ENCODE measurements at places on chromosomes 3 and 15.

GRCh38 chr15:32908872-32909271 lies 191.1 kb downstream of the GREM1 start:
- DNase-seq = no peak

DNA sequence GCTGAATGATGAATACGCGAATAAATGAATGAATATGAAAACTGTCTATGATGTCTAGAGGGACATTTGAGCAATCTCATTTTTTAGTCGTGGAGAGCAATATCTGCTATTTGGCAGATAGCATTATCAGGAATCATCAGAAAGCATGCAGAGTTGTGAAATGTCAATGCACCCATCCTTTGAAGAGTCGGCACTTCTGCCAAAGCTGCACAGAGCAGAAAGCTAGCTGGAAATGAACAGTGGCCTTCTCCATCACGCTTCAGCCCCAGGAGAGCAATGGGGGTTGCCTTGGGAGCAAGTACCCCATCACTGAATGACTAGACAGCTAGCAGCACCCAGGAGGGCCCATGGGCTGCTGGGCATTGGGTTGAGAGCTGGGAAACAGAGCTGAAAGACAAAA lies 69.1 kb upstream of the PROK2 start:
- no peak for DNase-seq

GRCh38 chr3:9087831-9088413 lies 124.7 kb upstream of the RAD18 start:
- DNase-seq = no peak

- DNase-seq = no peak
These were observed 99.1 kb upstream of the SMAD3 start for GRCh38 chr15:66966256-66966655.

GRCh38 chr15:85581495-85581894 lies 201.1 kb downstream of the AKAP13 start:
- DNase-seq = no peak

DNA sequence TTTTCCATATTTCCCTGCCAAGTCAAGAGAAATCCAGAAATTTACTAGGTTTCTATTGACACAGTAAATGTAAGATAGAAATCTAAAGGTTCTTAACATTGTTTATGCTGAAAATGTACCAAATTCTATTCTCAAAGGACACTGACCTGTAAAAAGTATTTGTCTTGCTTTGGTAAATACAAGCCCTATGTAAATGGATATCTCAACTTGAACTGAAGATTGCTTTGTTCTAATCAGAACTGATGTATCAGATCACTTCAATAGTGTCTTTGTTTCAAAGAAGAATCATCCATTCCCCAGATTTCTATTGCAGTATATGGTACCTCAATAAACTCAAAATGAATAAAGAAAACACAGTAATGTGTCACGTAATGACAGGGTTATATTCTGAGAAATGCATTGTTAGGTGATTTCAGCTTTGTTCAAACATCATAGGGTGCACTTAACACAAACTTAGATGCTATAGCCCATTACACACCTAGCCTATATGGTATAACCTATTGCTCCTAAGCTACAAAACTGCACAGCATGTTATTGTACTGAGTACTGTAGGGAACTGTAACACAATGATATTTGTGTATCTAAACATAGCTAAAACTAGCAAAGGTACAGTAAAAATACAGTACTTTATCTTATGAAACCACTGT lies 143.5 kb upstream of the NECTIN3 start:
- no peak for DNase-seq

DNA sequence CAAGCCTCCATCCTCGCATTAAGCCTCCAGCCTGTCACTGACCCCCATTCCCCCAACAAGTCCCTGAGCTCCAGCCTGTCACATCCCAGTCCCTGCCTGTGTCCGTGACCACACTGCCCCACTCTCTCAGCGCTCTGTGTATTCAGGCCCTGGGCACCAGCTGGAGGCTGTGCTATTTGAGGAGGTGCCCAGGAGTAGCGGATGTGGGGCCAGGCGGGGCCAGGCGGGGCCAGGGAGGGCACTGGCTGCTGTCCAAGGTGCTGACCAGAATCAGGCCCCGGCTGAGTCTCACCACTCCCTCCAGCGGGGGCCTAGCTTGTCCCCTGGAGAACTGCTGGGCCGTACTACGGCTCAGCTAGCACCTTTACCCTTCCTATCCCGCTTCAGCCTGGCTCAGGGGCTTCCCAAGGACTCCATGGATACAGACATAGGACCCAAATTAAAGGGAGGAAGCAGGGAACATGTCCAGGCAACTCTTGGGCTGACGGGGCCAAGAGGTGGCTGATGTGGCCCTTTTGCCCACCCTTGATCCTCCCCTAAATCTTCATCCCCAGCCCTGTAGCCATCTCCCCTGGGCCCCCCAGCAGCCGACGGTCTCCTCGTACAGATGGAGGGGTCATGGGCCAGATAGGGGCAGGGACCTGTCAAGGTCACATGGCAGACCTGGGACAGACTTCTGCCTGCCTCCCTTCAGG lies 1.1 kb downstream of the HHATL start:
- no peak for DNase-seq

All from smooth muscle cell of the brain vasculature (primary cell).